ENCODE measurements at places on chromosomes 12 and 14.

DNA sequence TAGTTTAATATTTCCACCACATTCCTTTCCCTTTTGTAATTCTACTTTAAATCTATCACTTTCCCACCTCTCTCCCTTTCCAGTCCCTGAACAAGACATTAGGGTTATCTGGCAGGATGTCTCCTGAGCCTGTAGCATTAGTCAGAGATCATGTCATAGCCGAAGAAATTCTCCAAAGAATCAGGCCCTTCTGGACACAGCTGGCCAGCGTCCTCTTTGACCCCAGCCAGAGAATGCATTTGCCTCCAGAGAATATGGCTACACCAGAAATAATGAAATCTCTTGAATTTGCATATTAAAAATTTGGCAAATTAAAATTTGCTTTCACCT, 56.7 kb downstream of the NTF3 start:
- no peak for DNase-seq

DNA sequence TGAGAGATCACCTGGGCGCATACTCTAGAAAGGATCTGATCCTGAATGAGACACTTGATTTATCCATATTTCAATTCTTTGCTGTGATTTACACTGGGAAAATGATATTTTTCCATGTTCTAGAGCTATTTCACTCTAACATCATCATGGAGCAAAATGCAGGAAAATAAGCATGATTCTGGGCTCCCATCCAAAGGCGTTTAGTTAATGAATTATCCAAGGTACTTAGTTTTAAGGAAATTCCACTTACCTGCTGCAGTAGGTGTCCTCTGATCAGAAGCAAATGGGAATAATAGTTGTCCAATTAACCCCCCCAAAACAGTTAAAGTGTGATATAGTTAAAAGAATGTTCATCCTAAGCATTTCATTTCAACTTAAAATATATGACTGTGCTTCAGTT, 204.5 kb upstream of the PRKD1 start:
- no peak for DNase-seq

GRCh38 chr14:34943506-34943905, 39.3 kb upstream of the SRP54 start:
- no peak for DNase-seq

DNA sequence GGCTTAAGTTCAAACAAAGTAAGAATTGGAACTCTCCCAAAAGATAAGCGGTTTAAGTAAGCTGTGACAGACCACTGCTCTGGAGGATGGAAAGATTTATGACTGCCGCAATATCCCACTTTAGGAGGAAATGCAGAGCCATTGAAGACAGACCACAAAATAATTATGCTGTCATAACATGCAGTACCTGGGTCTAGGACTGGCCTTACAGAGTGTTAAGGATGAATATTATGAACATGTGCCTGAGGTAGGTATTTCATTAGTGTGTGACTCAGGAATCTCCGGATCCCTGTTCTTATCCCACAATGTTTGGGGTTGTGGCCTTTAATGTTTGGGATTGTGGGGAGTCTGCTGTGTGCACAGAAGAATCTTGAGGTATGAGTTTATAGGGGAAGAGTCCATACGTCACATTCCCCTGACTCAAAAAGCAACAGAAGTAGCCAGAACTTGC, 114.9 kb downstream of the SAMD4A start:
- DNase-seq: no peak

DNA sequence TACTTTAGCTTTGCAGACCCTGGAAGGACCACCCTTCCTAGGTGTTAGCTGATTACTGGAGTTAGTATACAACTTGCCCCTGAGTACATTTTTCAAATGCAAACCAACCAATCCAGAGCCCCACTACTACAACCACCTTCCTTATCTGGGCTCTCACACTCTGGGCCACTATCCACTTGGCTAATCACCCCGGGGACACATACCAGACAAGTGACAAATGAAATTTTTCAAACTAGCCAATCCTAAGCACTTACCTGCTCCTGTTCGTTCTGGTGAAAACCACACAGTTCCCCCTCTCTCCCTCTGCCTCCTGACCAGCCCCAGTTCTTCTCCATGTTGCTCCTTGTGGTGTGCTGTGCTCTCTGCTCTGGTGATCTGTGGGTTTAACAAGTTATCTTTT, 140.4 kb downstream of the CNTN1 start:
- DNase-seq: no peak

DNA sequence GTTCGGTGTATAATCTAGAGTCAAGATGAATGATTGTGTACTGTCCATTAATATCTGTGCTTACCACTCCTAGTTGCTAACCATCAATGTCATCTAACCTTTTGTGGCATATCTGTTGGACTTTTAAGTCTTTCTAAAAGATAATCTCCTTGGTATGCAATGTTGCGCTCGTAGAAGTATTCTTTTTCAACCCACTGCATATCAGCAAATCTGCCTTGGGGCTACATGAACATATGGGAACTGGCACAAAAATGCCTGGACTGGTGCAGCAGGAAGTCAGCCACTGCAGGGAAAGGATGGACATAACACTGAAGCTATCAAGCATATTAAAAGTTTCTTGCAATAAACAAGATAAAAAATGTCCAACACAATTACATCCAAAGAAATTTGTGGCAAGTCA, 124.3 kb upstream of the SLC38A4 start:
- no peak for DNase-seq

DNA sequence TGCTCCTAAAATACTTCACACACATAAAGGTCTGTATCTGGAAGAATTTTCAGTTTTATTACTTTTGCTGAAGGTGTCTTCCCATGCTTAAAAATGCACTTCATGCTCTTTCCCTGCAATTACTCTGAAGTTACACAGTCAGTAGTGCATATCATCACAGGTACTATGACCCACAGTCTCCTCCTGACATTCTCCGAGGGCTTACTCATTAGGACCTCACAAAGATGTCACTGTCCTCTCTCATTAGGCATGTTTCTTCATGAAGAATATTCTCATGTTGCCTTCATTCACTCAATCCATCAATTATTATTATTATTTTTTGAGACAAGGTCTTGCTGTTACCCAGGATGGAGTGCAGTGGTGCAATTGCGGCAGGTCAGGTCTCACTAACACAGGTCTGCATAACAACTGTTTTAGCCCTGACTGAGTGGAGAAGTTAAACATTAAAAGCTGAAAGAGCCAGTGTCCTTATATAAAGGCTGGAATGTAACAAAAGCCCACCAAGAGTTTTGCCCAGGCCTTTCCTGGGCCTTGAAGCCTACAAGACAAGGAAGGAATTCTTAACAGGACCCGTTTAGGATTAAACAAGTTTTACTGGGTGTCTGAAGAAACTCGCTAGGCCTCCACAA, 119.5 kb upstream of the WSCD2 start:
- no peak for DNase-seq

DNA sequence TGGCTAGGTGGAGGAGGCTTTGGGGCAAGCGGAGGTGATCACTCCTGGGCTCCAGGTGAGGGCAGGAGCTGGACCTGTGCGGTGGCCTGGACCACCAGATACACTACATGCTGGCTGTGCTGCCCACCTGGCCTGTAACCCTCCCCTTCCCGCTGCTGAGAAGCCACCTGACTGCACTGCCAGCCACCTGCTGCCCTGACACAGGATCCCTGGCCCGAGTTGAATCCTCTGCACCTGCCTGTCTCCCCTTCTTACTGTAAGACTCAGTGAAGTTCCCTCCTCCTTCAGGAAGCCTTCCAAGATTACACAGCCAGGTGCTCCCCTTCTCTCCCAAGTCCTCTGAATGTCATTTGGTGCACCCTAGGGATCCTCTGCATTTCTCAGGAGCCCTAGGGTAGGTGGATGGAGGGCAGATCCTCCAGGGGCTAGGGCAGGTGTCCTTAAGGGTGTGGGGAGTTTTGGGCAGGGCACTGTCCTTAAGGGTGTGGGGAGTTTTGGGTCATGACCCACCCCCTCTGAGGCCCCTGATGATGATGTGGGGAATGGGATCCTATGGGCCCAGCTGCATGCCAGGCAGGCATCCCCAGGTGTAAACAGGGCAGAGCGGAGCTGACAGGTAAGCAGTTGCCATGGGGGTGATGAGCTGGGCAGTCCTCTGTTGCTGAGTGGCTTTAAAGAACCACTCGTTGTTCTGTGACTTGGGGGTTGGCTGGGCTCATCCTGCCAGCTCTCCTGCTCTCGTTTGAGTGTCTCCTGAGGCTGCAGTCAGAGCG, 6.7 kb upstream of the MTA1 start:
- DNase-seq: no peak

GRCh38 chr12:2654741-2655140, 140.0 kb upstream of the FKBP4 start:
- DNase-seq: no peak

- DNase-seq: no peak
Measured at GRCh38 chr12:32146074-32146873, 39.6 kb downstream of the BICD1 start.

- DNase-seq: no peak
Measured at GRCh38 chr14:76927971-76928700, 100.4 kb downstream of the IRF2BPL start.

DNA sequence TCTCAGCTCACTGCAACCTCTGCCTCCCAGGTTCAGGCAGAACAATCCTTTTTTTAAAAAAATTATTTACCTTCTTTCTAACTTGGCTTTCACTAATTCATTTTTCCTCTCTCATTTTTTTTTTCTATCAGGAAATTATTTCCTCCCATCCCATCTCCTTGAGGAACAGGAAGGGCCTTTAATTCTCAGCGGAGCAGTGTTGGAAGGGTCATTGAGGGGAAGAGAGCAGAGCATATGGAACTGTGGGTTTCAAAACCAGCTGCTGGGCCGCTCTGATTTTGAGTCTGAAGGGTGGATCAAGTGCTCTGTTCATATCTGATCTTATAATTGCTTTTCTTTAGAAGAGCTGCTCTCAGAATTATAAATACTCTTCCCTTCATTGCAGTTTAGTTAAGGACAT, 29.0 kb downstream of the NUBPL start:
- DNase-seq: no peak

GRCh38 chr12:32533971-32534590, 134.7 kb downstream of the FGD4 start:
- DNase-seq: peak; percentile 46

DNA sequence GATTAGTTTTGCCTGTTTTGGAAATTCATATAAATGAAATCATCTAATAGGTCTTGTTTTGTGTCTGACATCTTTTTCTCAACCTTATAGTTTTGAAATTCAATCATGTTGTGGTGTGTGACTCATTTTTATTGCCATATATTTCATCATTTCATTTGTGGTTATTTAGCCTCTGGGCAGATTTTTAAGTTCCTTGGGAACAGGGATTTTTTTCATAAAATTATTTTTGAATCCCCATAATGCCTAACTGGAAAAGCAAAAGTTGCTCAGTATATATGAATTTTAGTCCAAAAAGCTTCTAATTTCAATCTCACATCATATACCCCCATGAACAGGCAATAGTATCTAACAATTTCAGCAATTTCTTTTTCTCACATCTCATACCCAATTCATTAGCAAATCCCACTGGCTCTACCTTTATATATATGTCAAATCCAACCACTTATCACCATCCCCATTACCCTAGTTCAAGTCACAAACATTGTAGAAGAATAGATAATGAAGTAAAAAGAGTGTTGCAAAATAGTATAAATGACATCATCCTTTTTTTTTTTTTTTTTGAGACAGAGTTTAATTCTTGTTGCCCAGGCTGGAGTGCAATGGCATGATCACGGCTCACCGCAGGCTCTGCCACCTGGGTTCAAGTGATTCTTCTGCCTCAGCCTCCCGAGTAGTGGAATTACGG, 2.6 kb upstream of the OR6J1 start:
- DNase-seq: no peak

DNA sequence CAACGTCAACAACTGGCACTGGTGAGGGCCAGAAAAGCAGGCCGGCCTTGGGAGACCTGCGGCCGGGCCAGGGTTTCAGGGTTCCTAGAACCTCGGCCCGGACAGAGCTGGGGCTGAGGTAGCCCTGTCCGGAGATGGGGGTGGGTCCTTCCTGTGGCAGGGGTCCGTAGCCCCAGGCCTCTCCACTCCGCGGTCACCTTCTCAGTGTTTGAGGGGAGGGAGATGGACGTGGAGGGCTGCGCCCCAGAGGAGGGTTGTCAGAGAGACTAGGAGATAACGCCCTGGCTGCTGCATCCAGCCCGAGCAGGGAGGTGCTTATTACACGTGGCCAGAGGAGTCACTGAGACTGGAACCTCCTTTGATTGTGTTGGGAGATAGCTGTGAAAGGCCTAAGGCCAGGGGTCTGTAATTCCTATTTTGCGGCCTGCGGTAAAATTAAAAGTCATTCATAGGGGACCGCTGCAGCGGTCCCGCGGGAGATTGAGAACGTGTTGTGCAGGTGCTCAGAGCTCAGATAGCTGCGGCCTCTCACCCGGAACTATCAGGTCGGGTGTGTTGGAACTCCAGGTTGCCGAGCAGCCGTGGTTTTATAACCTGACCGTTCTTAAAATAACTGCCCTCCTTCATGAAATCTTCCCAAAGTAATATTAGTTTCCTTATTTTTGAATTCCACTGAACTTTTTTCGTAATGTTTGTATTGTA, 507 bp downstream of the AHSA1 start:
- no peak for DNase-seq

All from right hindlimb (tissue), 1 donor.